ENCODE measurements at places on chromosomes 6 and 20.

DNA sequence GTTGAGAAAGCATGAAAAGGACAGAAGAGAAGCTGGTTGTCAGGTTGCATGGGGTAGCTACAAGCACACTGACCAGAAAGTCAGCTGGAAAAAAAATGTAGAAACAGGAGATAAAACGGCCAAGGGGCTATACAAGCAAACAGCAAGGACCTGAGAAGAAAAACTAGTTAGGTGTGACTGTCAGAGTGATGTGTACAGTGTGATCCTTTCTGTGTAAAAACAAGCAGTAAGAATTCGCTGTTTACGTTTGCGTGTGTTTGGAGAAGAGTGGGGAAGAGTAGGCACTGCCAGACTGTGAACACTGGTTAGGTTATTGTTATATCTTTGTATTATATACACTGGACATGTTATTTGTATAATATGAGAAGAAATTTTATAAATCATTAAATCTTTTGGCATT, 28.1 kb downstream of the PTPN1 start:
- no peak for DNase-seq

DNA sequence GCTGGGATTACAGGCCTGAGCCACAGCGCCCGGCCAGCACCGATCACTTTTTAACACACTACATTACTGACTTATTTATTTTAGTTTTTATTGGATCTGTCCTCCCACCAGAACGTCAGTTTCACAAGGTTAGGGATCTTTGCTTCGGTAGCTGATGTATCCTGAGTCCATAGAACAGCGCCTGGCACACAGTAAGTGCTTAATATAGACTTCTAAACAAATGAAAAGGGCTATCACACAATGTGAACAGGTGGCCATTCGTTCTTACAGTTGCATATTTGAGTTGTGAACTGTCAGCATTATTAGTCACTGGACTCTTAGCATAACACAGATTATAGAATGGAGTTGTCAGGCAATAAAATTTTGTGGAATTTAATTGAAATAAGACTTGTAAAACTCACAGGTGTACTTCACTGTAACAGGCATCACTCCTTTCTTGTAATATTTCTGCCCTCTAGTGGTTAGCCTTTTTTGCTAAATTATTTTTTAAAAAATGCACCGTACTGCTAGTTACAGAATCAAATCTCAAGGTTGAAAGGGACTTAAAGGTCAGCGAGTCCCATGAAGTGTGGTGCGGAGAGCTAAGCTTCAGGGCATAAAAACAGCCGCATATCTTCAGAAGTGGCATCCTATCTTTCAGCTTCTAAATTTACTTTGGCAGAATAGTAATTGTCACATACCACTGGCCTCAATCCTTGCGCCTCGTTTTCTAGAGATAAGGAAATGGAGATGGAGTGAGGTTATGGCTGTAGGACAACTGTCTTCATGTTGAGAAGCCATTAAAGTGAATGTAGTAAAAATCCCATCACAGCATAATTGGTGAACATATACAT, 3.4 kb upstream of the TBC1D7 start:
- DNase-seq = no peak

DNA sequence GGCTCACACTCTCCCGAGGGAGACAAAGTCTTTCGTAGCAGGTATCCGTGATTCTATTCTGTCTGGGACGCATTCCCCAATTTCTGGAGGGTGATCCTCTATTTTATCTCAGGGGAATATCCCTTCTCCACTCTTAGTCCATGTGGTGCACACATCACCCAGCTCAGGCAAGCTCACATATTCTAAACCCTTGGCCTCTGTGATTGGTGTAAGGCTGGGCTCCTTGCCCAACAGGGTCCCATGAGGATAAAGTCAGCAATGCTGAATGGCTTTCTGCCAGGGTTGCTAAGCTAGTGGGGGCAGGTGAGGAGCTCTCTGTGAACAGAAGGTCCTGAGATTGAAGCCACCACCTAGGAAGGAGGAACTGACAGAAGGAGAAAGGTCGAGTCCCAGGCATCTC, 137.2 kb downstream of the CDH26 start:
- DNase-seq = no peak

- DNase-seq = no peak
Measured at GRCh38 chr6:130625825-130626527, 201.2 kb upstream of the SMLR1 start.
